Amygdala (tissue), 56 donors: ENCODE measurements at places on chromosomes 5 and 9.

GRCh38 chr5:111226556-111226955, 2.4 kb downstream of the CAMK4 start:
- no peak for DNase-seq

- no peak for DNase-seq
These were observed 39.9 kb upstream of the CPLX2 start for GRCh38 chr5:175831507-175831906.

- DNase-seq: no peak
These were observed 232.4 kb downstream of the ESM1 start for GRCh38 chr5:54753034-54753433.

- no peak for DNase-seq
These were observed 17.7 kb upstream of the FAM174A start for GRCh38 chr5:100517301-100517974.
